Left forelimb (tissue), 1 donor: ENCODE measurements at places on chromosomes 7 and 10.
A peak's percentile ranks its signal among the peaks of the same experiment; 100 is the strongest.

GRCh38 chr10:128626397-128627000 lies 500.3 kb upstream of the MKI67 start:
- no peak for DNase-seq

DNA sequence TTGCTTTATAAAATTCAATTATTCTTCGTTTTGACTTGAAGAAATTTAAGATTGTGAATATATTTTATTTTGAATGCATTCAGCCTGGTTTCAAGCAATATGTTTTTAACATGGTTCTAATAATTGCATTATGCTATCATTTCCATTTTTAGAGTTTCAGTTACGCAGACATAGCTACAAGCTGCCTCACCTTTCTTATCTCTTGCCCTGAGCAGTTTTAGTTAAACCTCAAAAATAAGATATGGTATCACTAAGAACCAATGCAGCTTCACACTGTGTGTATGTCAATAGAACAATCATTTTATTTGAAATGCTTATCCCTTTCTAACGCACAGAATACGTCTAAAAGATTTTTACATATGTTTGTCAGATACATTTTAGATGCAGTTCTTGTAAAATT lies 632.6 kb upstream of the KCND2 start:
- DNase-seq, result no peak

DNA sequence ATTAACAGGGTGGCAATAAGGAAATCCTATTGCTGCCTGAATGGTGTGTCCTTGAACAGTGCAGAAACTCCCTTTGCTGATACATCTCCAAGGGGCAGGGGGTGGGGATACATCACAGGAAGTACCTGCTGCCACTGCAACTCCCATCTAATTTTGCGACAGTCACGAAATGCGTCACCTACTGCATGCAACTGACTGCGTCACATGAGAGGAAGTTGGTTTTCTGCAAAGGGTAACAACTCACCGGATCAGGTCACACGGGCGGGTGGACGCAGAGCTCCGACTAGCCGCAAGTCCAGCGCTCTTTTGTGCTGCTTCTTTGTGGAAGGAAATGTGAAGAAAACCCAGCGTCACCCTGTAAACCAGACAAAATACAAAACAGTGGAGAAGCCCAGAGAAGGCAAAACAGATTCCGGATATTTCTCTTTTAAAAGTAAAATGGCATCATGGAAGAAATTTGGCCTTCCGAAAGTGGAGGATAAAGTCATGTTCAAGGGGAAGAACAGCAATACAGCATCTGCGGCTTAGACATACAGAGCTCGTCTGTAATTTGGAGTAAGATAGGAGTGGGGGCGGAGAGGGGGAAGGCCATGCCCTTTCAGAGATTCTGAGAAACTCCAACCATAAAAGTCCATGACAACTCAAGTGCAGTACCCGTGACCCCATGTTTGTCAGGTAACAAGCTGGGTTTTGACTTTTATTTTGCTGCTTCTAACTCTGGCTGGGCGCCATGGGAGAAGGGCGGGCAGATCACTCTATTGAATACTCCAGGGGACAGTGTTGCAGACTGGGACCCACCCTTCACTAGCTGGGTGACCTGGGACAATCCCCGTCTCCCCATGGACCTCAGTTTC lies 32.3 kb upstream of the PLEKHS1 start:
- DNase-seq, result no peak

DNA sequence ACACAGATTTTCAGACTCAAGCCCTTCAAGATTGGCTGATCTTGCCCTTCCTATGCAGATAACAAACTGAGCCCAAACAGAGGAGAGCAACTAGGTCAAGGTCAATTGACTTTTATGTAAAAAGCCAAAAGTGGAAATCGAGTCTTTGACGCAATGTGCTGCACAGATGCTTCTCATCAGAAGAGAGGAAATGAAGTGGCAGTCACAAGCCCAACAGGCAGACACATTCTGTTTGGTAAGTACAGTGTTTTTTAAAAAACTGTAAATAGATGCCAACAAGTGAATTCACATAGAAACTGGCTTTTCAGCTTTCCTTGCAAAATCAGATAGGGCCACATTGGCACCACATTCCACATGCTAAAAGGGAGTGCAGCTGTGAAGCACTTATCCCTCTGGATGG lies 606.6 kb downstream of the KCNMA1 start:
- DNase-seq, result no peak

DNA sequence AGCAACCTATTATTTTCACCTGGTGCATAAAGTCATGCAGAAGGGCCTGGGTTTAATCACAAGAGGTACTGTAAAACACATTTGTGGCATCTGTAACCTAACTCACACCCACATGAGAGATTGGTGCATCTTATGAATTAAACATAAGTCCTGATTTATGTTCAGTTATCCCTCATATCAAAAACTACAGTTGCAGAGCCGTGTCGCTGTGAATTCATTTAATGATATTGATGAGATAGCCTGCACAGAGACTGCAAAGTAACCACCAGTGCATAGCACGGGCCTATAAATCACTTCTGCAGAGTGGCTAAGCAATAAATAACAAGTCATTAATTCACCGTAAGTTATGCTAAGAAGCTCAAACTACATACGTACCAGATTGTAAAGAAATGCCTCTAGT lies 178.2 kb downstream of the RELN start:
- DNase-seq, result no peak

DNA sequence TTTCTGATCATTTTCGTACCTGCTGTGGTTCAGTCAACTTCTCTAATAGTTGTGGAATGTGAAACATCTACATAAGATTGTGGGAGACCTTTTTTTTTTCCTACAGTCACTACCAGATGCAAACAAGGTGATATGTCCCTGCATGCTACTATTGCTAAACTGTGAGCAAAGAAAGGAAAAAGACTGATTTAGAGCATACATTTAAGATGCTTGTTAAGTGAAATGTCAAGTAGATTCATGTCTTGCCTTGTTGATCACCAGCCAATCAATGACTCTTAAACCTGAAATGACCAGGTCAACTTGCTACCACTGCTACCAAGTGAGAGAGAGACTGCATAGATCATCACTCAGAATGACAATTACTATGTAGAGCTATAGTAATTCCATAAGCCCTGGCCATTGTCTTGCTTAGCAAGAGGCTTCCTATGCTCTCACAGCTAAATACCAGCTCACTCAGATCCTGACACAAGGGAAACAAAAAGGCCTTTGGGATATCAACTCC lies 84.3 kb upstream of the SKAP2 start:
- DNase-seq, result no peak

GRCh38 chr7:12110425-12110824 lies 100.7 kb upstream of the TMEM106B start:
- no peak for DNase-seq

DNA sequence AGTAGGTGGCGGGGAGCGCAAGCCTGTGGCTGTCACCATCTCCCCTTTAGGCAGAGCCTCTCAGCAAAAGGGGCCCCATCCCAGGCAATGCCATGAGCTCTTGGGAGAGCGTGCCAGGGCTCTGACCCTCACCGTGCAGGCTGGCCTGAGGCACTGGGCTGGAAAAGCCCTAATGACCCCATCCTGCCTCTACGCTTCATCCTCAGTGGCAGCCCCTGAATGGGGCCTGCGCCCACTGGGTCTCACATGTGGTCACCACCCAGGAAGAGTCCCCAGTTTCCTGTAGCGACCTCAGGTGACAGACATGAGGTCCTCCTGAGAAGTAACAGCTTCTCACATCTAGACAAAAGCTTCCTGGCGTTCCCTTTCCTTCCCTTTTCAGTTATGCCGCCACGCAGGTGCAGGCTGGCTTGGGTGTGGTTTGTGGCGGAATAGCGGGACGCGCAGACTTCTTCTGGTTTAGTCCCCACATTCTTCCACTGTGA lies 59.2 kb downstream of the CLEC2L start:
- DNase-seq, result peak; percentile 58

DNA sequence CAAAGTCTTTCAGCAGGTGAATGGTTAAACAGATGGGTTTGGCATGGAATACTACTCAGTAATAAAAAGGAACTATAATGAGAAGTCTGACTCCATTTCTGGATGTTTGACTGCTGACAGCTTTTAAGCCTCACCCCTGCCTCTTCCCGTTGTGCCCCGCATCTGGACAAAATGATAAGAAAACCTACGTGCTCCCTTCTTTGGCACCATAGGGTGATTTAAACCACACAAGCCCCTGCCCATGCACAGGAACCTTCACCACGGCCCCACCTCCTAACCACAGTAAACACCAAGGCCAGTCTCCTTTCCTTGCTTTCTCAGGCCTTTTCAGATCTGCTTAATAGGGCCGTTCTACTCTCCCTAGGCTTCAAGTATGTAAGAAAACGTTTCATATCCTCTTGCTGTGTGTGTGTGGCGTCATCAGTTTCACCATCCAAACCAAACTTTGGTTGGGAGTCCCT lies 47.1 kb upstream of the UBN2 start:
- no peak for DNase-seq

DNA sequence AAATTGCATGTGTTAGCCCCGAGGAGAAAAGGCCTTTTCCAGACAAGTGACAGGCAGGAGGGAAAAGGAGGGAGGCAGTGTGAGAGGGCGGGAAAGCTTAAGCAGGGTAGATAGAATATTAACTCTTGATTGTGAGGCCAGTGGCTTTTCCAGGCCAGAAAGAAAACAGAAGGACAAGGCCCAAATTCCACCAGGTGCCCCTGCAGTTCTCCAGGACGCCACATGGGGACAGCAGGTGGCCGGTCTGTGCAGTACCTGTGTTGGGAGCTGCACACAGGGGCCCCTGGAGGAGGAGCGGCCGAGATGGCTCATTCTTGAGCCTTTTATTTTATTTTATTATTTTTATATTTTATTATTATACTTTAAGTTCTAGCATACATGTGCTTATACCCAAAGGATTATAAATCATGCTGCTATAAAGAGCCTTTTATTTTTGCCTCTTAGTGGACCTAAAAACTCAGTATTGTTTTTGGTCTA lies 141.3 kb upstream of the KLF14 start:
- no peak for DNase-seq

GRCh38 chr7:132907380-132907940 lies 174.4 kb downstream of the CHCHD3 start:
- DNase-seq, result no peak

DNA sequence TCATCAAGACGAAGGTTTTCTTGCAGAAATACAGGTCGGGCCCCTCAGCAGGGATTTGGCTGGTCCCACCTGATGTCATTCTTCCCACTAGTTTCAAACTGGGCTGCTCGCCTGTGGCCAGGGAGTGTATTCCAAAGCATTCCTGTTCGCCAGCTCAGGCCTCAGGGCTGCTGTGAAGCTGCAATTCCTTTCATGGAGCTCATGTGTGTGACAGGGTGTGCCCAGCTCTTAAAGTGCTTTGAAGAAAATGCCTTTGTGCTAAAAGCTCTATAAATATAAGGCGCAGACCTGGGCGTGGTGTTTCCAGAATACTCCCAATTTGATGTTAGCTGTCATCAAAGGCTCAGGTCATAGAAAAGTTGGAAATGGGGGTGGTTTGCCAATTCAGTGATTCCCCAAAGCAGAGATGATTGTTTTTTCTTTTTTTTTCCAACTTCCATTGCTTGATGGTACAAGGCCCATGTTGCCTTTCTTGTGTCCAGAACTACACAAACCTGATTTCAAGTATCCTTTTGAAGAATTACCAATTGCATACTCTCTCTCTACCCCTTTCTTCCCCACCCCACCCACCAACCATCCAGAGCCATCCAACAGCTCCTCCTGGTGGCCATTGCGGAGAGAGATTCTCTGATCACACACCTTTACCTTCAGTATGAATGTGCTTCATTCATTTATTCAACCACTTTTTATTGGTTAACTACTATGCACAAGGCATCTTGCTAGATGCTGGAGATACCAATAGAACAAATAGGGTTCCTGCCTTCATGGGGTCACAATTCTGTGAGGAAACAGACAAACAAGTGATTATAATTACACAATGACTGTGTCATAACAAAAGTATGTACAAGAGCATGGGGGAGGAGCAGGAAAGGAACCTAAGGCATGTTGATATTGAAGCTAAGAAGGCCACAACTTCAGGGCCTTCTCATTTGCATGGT lies 297.3 kb upstream of the LYZL1 start:
- no peak for DNase-seq

GRCh38 chr10:5840314-5841307 lies 27.4 kb upstream of the GDI2 start:
- DNase-seq, result no peak
